ENCODE measurements at places on chromosomes 16 and 17. TPM values are rescaled to one million over a fixed set of nuclear protein-coding genes. Genes with fewer than 3 reads are reported as not detected.

Gene KRT24
- total RNA-seq: not detected

Gene SSTR5
- not detected for total RNA-seq

Gene SETD1A
- 8.1 TPM for total RNA-seq

Gene MPP3
- total RNA-seq: 13.8 TPM

Gene WFDC1
- total RNA-seq: 10.4 TPM
